H1 (cell line): ENCODE measurements at places on chromosomes 3 and 15. TPM values are rescaled to one million over a fixed set of nuclear protein-coding genes. Genes with fewer than 3 reads are reported as not detected.

Gene ABHD10
- total RNA-seq, result 24.6 and 27.5 TPM in 2 replicates

GRCh38 chr15:38690216-38690615 is 125.6 kb upstream of the RASGRP1 start:
- DNase-seq, result no peak

- DNase-seq, result no peak
Observed at GRCh38 chr3:47404955-47405790, 24.4 kb downstream of the PTPN23 start.

Gene TERC
- total RNA-seq, result 14.0 and 17.0 TPM in 2 replicates

Gene PLSCR2
- not detected in 2 replicates for total RNA-seq

DNA sequence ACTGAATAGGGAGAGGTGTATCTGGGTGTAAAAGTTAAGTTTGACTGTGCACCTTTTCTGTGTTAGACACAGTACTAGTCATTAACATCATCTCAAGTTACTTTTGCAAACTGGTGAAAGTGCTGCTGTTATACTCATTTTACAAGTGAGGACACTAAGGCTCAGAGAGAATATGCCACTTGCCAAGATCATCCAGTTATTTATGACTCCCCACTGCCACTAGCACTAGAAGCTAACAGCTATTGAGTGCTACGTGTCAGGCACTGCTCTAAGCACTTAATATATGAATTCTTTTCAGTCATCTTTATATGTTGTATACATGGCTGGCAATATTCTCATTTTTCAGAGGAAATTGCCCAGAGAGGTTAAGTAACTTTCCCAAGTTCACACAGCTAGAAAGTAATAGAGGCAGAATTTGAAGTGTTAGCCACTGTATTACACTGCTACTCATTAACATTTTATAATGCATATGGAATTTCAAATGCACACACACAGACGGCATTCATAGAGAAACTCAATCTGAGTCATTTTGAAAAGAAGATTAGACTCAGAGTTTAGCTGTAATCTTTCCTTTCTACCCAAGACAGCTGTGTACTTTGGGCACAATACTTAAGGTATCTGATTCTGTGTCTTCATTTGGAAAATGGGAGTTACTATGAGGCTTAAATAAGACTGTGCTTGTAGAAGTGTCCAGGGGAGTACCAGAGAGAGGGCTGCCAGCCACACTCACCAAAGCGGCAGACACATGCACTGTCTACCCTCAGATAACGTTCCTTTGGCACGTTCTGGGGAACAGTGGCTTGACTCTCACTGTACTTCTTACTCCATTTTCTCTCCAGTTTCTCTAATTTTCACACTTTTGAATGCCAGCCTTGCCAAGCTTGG is 1.3 kb upstream of the MASP1 start:
- DNase-seq, result no peak

Gene KNG1
- 0.31 TPM in 1 of 2 replicates, not detected in the other for total RNA-seq

DNA sequence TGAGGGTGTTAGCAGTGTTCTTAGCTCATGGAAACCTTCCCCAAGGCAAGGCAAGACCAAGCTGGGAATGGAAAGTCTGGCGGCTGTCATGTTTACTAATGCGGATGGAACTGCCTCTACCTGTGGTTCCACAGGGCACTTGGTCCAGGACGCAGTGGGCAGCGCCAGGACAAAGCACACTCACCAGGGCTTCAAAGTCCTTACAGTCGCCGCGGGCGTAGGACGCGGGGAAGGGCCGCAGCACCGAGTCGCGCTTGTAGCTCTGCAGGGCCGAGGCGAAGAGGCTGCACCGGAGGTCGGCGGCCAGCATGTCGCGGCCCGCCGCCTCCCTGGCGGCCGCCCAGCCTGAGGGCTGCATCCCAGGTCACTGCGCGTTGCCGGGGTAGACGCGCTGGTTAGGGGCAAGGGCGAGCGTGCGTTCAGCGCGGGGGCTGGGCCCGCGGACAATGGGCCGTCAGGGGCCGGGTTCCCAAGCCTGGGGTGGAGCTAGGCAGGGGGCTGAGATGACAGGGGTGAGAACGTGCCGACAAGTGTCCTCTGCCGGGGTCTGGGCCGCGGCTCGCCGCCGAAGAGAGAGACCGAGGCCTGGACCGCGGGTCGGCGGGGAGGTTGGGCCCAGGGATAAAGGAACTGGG is 497 bp downstream of the PARP16 start:
- no peak for DNase-seq

DNA sequence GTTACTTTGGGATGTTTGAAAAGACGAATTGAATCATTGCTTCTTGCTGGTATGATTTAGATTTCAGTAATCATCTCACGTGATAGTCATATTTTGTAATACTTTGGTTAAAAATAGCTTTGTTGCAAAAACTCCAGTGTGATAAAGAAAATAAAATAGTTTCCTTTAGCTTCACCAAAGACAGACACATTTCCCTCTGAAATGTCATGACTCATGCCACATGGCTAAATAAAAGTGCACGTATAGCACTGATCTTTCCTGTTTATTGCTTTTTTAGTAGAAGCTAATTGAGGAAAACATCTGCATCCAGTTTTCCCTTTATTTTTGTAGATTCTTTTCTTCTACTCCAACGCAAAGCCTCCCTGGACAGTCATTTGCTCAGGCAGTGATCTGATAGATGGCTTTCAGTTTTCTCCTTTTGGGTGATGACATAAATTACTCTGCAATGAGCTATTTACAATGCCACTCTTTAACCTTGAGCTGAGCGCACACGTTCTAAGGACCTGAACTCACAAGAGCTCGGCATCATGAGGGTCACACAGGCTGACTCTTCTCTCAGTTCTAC is 84.9 kb downstream of the ARNT2 start:
- no peak for DNase-seq
